ENCODE measurements at places on chromosomes 1 and 21. TPM values are rescaled to one million over a fixed set of nuclear protein-coding genes. Genes with fewer than 3 reads are reported as not detected.

DNA sequence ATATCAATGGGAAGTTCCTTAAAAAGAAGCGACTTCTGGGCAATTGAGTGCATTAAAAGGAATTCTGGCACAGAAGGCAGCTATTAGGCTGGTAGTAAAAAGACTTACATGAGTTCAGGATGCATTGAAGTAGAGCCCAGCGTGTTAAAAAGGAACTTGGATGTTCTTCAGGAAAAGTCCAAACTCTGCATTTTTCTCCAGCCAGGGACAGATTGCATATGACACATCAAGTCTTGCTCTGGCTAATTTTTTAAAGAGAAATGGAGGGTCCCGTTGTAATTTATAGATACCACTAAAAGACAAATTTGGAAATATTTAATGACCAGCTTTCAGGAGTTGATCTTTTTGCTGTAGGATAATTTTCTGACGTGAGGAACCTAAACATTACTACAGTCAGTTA is 1.2 kb downstream of the TPRG1L start:
- DNase-seq: no peak

DNA sequence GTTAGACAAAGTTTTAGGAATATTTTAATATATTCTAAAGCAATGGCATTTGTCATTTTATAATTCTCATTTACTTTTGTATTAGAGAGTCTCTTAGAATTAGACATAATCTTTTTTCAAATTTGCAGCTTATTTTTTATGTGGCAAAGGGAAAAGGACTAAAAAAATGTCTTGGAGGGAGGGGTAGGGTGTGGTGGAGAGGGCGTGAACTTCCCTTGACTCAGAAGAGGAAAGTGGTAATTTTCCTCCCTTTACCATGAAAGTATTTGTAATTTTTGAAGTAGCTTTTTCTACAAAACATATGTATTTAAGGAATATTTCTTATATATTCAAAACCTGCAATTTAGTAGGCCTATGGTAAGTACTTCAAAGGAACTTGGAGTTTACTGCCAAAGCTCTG is 6.9 kb upstream of the RABGAP1L start:
- no peak for DNase-seq

DNA sequence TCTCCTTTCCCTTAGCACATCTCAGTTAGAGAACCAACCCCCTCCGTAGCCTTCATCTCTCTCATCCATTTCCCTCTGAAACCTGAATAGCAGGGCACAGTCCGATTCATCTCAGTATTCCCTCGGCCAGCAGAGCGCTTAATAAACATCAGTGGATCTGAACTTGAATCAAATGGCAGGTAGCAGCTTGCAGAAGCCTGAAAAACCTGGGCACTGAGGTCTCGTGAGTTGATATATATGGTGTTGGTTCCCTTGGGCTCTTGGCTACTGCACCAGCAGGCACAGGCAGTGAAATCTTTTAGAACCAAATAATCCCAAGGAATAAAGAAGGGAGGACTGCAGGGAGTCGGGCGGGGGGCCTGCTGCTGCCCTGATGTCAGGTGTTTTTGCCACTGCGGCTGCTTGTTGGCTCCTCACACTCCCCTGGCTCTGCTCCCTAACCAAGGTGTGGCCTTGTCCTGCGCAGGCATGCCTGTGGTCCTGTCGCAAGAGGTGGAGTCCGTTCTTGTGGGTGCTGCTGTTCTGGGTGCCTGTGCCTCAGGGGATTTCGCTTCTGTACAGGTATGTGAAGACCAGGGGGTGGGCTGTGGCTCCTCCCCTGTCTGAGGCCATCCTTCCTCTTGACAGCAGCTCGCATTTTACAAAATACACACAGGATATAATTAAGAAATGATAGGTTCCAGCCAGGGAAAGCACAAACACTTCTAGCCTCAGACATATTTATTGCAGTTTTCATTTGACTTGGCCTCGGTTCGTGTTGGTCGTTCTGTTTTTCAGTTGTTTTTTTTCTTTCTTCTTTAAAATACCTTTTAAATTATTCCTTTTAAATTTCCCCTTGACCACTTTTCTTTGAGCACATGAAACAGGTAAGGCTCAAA is 140.9 kb upstream of the HOOK1 start:
- no peak for DNase-seq

DNA sequence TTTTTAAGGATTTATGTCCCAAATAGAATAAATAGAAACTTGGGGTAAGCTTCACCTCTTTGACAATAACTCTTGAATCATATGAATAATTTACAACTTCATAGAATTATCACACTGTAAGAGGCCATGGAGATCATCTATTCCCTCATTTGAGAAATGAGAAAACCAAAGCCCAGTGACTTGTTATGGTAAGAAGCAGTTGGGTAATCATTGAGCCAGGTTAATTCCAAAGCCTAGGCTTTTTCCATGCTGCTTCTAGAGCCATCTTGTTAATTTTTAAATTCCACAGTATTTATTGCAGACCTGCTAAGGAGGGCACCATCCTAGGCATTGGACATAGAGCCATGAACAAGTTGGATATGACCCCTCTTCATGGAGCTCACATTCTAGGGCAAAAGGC is 160.5 kb downstream of the CDC7 start:
- DNase-seq: no peak

- no peak for DNase-seq
Observed at GRCh38 chr1:67323087-67323486, 15.4 kb downstream of the IL12RB2 start.

GRCh38 chr1:160997323-160998038 is 23.5 kb downstream of the F11R start:
- no peak for DNase-seq

DNA sequence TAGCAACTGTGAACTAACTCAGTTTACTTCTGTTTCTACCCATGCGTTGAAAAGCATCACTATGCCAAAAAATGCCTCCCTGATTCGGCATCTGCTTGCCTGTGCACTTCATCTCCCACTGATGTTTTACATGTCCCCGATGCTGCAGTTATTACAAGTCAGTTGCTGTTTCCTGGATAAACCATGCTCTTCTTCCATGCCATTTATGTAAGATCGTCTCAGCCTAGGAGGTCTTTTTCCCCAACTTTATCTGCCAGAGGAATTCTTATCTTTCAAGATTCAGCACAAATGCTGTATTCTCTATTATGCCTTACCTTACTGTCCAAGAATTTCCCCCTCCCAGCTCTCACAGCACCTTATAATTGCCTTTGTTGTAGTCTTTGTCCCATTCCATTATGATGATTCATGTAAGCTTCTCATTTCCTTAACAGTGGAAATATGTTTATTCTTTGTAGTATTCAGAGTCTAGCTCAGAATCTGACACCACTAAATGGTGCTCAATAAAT is 30.0 kb downstream of the PRKACB start:
- no peak for DNase-seq

- DNase-seq: no peak
Observed at GRCh38 chr1:204362984-204363334, 3.2 kb upstream of the PLEKHA6 start.

DNA sequence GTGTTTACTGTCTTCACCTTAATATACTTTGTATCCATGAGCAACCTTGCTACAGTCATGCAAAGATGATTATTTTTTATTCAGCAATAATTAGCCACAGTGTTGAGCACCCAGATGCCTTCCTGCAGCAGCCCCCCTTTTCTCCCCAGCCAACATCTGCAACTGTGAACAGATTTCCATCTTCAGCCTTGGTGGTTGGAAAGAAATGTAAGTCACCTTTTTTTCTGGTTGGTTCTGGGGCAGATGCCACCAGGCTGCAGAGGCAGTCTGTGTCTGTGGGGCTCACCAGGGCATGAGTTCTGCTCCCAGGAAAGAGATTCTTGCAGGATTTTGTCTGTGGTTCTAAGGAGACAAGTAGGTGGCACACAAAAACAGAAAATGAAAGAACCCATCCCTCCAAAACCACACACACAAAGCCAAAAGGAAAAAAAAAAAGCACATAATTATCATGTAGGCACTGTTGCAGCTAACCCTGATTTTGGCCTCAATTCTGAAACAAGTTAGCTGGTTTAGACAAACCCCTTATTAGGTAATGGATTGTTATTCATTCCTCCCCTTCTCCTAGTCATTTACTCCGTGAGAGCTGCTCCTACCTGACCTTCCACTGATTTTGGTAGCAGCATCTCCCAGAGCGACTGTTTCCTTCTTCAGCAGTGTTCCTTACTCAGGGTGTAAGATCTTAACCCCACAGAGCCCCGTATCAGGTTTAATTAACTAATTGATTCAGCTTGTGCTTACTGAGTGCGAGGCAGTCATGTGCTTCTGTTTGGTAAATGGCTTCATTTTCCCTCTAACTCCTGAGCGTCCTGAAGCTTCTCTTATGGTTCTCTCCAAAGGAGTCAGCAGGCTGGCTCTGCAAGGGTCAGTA is 36.5 kb downstream of the GALNT2 start:
- DNase-seq: no peak

- DNase-seq: no peak
Observed at GRCh38 chr1:244437086-244437468, 14.6 kb downstream of the ADSS2 start.

- DNase-seq: no peak
Observed at GRCh38 chr1:178648151-178648550, 76.9 kb upstream of the RALGPS2 start.

DNA sequence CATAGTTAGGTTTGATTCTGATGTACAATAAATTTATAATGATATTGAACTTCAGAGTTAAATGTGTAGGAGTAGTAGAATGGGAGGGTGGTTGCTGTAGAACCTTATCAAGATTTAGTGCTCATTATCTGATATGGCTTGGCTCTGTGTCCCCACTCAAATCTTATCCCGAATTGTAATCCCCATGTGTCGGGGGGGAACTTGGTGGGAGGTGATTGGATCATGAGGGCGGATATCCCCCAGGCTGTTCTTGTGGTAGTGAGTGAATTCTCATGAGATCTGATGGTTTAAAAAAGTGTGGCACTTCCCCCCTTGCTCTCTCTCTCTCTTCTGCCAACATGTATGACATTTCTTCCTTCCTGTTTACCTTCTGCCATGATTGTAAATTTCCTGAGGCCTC is 265.5 kb downstream of the GRIK1 start:
- no peak for DNase-seq

GRCh38 chr1:6262555-6263420 is 1.9 kb upstream of the GPR153 start:
- DNase-seq: no peak

The FMO5 gene
- total RNA-seq: 4.2 TPM

The ADCY10 gene
- total RNA-seq: 0.55 TPM

The ZNHIT6 gene
- 18.8 TPM for total RNA-seq

The KCNJ9 gene
- total RNA-seq: not detected

The EVI5 gene
- 32.1 TPM for total RNA-seq

The C1orf21 gene
- total RNA-seq: 11.3 TPM

The HJV gene
- not detected for total RNA-seq
